ENCODE measurements at places on chromosomes 13 and 19. TPM values are rescaled to one million over a fixed set of nuclear protein-coding genes. Genes with fewer than 3 reads are reported as not detected.

DNA sequence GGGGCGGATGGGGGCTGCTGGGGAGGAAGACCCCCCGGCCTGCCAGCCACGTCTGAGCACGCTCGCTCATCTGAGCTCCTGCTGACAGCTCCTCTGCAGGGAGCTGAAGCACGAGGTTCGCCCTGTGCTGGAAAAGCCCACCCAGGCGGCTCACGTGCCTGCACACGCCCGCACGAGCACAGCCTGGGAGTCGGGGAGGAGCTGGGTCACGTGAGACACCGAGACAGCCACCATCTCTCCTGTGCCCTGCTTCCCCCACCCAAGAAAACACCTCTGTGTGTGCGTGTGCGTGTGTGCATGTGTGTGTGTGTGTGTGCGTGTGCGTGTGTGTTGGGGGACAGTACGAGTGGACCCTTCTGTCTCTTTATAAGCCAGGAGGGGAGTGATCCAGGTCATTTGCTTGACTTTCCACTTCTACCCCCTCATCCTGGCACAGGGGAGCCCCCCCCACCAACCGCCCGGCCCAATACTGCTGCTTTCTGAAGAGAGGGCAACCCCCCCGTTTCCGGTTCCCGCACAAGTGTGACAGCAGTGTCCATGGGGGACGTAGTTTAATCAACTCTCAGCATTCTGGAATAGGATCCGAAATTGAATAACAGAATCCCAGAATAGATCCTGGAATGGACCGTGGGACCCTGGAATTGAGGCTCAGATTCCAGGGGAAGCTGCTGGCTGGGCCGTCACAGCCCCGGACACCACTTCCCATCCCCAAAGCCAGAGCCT lies 42.5 kb downstream of the CELF5 start:
- no peak for DNase-seq

- no peak for DNase-seq
These were observed 78.9 kb downstream of the COL4A1 start for GRCh38 chr13:110227864-110228643.

The KLF16 gene
- total RNA-seq, result 7.3 TPM

GRCh38 chr13:101511766-101512165 lies 59.3 kb downstream of the ITGBL1 start:
- peak; percentile 29 for DNase-seq

DNA sequence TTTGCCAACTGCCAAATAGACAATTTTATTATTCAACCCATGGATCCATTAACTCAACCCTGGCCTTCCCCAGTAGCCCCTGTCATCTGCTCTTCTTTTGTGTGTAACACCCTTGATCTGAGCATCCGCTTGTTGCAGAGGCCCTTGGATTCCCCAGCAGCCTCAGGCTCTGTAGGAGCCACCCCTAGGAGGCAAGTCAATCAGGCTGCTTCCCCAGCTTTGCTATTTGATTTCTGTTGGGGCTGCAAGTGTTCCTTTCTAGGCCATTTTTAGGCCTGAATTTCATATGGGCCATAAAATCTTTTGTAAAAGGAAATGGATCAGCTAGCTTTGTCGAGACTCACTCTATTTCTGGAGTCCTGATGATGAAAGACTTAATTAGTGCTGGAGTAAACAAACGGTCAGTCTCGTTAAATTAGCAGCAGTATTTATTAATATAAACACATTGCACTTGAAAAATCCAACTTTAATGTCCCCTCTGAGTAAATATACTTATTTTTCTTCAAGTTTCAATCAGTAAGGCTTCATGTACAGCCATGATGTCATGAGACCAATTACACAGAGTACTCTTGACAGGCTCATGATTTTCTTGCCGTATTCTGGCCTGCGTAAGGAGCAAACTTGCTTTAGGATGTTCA lies 105.3 kb downstream of the RGCC start:
- DNase-seq, result no peak
